KBM-7 (cell line): ENCODE measurements at places on chromosomes 5 and 9.

DNA sequence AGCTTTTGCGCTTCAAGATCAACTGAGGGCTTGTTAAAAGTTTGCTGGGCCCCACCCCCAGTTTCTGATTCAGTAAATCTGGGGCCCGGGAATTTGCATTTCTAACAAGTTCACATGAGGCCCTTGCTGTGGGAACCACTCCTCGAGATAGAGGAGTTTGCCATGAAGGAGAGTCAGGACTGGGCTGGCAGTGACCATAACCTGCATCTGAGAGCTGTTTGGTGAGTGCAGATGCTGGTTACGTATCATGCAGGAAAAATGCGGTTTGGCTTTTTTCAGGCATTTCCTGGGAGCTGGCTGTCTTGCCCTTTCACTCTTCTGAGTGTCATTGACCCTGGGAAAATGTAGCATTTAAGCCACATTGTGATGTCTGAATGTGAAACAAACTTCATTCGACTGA lies 9.4 kb upstream of the ANGPTL2 start:
- no peak for DNase-seq

DNA sequence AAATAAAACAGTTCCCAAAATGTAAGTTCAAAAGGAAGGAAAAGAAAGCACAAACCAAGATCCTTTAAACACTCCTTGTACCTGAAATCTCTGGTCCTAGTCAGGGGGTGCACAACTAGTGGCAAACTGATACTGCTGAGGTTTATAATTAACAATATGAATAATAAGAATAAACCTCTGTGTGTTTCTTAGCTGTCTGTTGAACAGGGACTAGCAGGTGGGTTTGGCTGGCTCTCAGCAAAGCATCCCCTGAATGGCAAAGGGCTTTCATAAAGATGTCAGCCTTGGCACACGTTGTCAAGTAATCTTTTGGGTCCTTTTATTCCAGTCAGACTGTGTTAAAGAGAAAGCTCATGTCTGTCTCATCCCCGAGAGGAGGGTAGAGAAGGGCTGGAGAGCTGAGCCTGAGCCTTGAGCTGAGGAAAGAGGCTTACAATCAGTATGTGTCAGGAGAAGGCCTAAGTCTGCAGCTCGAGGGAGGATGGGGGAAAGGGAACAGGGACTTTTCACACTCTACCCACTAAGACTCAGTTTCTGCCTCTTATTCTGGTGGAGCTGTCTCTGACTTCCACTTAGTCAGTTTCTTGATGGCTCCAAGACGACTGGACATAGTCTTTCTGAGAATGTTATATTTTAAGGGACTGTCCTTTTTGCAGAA lies 123.0 kb downstream of the GALNT10 start:
- no peak for DNase-seq

GRCh38 chr9:124741662-124742061 lies 29.4 kb downstream of the NR6A1 start:
- DNase-seq: no peak

DNA sequence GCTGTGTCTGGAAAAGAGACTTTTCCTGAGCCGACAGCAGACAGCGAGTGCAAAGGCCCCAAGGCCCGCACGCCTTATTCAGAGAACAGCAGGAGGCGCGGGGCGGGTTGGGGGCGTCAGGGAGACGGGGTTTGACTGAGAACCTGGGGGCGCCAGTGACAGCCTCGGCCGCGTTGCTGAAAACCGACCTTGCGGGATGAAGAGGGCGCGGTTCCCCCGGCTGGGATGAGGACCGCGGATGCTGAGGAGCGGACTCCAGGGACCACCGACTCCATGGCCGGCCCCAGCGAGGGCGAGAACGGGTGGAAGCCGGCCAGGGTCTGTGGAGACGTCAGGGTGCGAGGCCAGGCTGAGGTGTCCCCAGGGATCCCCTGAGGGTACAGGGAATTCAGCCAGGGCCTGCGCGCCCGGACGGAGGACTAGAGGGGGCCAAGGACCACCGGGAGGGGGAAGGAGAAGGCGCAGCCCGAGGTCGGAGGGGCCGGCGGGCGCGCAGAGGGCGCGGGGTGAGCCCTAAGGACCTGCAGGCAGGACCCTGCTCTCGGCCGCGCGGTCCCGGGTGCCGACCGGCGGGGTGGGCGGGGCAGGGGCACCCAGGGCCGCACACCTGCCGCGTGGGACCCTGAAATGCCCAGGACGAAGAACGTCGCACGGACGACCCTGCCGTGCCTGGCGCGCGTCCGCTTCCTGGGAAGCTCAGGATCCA lies 837 bp upstream of the AHRR start:
- DNase-seq: no peak

- DNase-seq: no peak
Measured at GRCh38 chr9:3968891-3969290, 331.0 kb downstream of the GLIS3 start.

GRCh38 chr9:13322828-13323550 lies 43.5 kb upstream of the MPDZ start:
- DNase-seq: no peak

GRCh38 chr5:76085243-76085579 lies 2.0 kb downstream of the SV2C start:
- no peak for DNase-seq

DNA sequence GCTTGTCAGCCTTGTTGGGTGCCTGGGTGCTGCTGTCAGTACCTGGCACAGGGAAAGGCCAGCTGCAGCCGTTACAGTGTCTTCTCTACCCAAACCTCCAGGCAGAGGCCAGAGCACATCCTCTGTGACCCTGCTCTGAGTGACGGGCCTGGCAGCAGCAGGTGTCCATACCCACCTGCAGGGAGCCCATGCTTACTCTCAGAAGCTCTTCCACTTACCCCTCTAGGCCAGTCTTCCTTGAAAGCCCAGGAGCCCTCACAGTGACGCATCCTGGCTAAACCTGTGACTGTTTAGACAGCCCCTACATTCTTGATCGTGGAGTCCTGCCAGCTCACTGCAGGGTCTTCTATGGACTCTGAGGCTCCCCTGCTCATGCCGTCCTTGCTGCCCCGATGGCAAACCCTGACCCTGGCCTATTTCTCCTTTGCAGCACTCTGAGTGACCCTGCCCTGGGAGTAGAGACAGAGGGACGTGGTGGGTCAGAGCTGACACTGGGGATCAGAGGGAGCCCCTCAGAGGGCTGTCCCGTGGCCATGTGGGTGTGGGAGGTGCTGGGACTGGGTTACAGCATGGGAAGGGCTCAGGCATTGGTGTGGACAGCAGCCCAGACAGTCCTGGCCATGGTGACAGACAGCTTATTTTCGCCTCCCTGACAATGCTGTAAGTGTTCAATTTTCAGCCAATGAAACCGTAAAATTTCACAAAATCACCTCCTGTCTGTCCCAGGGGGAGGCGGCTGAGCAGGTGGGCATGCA lies 67.6 kb upstream of the RNF130 start:
- no peak for DNase-seq

DNA sequence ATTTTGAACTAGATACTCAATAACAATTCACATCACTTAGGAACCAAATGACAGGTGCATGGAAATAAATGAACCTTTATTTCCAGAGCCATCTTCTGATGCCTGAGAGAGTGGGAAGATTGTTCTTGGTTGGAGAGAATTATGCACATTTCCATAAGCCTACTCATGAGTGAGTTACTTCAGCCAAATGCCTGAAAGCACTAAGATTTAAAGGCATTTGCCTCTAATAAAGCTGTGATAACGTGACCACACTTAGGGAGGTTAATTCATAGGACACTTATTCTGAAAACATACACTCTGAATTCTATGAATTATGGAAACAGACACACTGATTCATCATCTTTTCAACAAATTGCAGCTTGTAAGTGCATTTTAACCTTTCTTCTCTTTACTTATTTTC lies 40.0 kb downstream of the KCTD16 start:
- DNase-seq: no peak

DNA sequence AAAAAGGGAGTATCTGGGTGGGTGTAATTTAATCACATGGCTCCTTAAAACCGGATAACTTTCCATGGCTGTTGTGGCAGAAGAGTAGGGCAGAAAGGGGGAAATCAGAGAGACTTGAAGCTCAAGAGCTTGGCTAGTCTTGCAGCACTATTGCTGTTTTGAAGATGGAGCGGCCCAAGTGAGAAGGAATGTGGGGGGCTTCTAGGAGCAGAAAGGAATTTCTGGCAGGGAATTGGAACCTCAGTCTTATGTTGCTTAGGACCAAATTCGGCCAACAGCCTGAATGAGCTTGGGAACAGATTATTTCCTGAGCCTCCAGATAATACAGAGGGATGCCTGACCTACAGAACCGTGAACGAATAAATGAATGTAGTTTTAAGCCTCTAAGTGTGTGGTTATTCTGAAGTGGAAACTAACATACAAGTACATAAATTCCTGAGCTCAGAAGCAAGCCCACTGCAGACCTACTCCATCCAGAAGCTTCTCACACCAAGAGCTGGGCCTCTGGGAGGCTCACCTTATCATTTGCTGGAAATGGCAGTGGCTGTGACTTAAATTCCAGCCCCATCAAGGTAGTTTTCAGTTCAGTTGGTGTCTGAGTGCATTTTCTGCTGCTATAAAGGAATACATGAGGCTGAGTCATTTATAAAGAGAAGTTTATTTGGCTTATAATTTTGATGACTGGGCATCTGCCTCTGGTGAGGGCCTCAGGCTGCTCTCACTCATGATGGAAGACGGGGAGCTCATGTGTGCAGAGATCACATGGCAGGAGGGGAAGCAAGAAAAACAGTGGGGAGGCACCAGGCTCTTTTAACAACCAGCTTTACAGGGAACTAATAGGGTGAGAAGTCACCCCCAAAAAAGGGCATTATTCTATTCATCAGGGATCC lies 15.3 kb upstream of the TMEM174 start:
- no peak for DNase-seq
